ENCODE measurements at places on chromosomes 3 and 15.
A peak's percentile ranks its signal among the peaks of the same experiment; 100 is the strongest.

GRCh38 chr3:141108039-141108438 lies 56.9 kb downstream of the SPSB4 start:
- no peak for DNase-seq

DNA sequence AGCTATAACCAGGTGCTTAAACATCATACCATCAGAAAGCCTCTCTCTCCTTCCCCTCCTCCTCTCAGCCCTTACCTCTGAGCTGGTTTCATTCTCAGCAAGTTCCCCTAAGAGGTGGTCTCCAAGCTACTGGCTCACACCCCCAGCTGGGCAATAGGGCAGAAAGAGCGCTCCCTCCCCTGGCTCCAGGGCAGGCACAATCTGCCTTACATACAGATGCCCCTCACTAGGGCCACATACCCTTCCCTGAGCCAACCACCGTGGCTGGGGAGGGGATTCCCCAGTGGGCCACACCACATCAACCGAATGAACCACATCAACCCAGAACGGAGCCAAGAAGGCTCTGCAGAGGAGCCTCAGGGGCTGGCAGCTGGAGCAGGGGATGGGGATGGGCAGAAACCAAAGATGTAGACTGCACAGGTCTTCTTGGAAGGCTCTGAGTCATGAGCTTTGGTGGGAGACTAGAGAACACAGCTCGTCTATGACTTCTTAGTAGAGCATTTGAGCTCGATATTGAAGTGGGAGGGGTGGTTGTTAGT lies 4.6 kb upstream of the FBLN2 start:
- DNase-seq = peak; percentile 52

DNA sequence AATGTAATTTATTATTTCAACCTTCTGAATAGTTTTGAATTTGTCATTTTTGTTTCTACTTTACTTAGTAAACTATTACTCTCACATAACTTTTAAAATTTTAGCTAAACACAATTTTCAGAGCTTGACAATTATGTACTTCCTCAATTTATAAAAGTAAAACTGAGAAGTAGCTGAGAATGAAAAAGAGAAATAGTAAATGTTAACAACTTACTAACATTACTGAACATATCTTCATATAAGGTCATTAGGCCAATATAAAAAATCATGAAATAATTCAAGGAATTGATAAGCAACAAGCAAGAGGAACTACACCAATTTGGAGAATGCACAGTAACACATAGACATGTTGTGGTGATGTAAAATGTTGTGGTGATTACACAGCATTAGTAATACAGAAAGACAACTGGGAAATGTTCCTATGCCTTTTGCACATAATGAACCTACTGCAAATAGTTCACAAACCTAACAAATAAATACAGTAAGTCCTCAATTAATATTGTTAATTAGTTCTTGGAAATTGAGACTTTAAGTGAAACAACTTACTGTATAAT lies 137.9 kb downstream of the CBLB start:
- no peak for DNase-seq

GRCh38 chr3:132983143-132983770 lies 54.9 kb upstream of the TMEM108 start:
- DNase-seq = no peak

- no peak for DNase-seq
Measured at GRCh38 chr3:40745381-40746106, 220.8 kb downstream of the ZNF621 start.

DNA sequence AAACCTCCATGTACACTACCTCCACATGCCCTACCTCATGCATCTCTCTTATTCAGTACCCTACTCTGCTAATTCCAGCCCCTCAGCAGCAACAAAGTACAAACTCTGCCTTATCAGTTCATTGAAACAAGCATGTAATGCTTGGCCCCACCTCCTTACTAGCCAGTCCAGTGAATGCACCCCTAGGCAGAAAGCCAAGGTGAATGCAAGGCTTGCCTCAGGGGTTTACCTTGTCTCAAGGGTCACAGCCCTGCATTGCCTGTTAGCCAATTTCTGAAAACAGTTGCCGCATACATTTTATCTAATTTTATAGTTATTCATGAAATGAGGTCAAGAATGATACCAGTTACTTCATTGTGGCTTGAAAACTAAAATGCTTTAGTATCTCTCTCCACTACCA lies 576.4 kb downstream of the FHIT start:
- no peak for DNase-seq

GRCh38 chr3:160703974-160704373 lies 27.0 kb downstream of the ARL14 start:
- DNase-seq = no peak

DNA sequence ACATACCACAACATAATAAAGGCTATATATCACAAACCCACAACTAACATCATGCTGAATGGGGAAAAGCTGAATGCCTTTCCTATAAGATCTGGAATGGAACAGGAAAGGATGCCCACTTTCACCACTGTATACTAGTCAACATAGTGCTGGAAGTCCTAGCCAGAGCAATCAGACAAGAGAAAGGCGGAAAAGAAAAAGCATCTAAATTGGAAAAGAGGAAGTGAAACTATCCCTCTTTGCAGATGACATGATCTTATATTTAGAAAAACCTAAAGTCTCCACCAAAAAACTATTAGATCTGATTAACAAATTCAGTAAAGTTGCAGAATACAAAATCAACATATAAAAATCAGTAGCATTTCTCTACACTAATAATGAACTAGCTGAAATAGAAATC lies 14.6 kb upstream of the PIK3CA start:
- no peak for DNase-seq

GRCh38 chr3:27345493-27345892 lies 23.7 kb downstream of the NEK10 start:
- no peak for DNase-seq

DNA sequence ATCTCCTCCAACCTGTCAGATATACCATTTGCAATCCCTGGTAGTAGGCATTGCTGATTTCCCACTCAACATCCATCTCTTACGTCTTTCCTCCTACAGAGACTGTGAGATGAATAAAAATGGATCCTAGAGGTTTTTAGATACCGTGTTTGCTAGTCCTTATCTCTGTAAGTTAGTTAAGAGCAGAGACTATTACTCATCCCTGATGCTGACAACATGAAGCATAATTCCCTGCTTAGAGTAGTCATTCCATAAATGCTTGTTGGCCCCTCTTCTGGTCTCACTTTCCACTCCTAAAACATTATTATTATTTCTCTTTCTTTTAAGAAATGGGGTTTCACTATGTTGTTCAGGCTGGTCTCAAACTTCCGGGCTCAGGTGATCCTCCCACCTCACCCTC lies 136.2 kb downstream of the RTP4 start:
- no peak for DNase-seq

- no peak for DNase-seq
Measured at GRCh38 chr3:172844428-172844827, 93.9 kb downstream of the ECT2 start.

- DNase-seq = no peak
Measured at GRCh38 chr3:158702815-158703481, 29.3 kb downstream of the RARRES1 start.

GRCh38 chr15:47541562-47541961 lies 175.7 kb upstream of the SEMA6D start:
- no peak for DNase-seq

GRCh38 chr15:67358812-67359211 lies 104.2 kb downstream of the IQCH start:
- no peak for DNase-seq

DNA sequence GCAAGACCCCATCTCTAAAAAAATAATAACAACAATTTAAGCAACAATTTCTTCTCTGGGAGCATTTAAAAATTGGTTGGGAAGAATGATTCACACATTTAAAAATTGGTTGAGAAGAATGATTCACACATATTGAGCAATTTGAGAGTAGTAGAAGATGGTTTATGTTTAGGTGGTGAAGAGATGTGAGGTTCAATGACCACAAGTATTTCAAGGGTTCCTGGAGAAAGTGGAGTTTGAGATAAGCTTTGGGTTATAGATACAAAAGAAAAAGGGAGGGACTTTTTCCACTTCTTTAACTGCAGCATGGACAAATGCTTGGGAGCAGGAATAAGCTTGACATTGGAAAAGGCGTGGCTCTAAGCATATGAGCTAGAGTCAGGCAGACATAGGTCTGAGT lies 145.7 kb upstream of the NPHP3 start:
- no peak for DNase-seq

GRCh38 chr15:89630260-89630659 lies 25.0 kb downstream of the KIF7 start:
- no peak for DNase-seq

DNA sequence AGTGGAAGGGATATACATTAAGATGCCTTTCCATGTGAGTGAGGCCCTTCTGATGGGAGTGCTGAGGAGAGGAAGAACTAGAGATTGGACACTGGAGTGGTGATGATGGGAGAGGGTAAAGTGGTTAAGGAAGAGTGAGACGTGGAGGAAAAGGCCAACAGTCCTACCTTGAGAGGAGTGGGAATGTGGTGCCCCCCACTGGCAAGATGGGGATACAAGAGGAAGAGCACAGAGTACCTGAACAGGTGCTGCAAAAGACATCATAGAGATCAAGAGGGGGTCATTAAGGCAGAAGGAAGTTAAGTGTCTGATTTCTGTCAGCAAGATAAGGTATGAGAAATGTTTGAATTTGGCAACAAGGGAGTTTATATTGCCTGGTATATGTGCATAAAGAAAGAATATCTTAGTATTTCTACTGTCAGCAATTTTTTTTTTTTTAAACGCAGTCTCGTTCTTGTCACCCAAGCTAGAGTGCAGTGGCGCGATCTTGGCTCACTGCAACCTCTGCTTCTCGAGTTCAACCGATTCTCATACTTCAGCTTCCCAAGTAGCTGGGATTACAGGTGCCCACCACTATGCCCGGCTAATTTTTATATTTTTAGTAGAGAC lies 34.0 kb downstream of the ARIH2 start:
- peak; percentile 59 for DNase-seq

DNA sequence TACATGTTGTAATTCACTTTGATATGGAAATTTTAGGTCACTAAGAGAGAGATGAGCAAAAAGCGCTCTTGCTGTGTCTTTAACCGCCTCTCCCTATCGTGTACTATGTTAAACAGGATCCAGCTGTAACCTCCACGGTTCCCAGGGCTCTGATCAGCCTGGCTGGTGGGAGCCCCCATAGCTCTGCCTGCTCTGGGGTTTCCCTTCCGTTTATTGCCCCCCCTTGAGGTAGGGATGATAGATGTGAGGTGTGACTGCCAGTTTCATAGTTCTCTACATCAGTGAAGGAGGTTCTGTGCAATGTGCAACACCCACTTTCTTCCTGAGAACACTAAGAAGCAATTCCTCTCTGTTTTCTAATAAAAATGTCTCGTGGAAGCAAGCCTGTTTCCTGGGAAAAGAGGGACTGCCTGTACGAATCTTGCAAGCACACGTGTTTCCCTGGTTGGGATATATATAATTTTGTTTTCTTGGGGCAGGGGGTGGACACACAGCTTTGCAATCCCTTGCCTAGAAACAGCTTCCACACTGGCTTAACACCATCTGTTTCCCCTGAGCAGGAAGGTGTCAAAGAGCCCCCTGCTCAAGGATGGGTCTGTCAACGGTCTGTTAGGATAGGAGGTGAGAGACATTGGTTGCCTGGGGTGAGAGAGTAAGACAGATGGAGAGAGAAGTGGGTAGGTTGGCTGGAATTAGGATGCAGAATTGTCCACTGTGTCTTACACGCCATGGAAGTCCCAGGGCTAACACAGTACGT lies 23.8 kb downstream of the CORO2B start:
- no peak for DNase-seq

DNA sequence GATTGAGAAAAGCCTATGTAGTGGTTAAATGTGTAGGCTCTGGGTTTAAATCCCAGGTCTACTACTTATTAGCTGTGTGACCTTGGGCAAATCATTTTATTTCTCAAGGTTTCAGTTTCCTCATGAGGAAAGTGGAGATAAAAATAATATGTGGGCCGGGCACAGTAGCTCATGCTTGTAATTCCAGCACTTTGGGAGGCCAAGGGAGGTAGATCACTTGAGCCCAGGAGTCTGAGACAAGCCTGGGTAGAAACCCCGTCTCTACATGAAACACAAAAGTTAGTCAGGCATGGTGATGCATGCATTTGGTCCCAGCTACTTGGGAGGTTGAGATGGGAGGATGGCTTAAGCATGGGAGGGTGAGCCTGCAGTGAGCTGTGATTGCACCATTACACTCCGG lies 8.4 kb downstream of the SEMA5B start:
- DNase-seq = no peak

DNA sequence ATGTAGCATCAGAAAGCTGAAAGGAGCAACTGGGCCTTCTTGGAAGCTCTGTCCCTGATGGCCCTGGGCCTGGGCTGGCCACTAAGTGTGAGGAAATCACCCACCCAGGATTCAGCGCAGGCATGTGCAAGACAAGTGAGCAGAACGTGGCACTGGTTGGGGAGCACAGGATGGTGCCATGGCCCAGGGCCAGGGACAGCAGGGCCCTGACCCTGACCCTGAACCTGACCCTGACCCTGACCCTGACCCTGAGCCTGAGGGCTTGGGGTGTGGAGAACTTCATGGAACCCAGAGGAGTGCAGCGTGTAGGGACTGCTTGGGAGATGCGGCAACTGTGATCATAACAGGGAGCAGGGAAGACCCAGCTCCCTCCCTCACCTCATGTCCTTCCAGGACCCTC lies 5.9 kb upstream of the ALDH1L1 start:
- DNase-seq = no peak

DNA sequence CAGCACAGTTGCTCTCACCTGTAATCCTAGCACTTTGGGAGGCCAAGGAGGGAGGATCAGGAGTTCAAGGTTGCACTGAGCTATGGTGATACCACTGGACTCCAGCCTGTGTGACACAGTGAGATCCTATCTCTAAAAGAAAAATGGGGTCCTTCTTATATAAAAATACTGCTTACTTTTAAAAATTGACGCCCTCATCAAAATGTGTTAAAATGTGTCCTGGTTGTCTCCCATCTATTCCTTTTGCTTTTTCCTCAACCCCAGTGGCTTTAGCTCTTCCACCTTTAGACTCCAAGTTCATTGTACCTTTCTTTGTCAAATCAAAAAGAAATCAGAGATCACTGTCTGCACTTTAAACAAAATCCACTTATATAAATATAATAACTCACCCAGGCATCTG lies 60.3 kb upstream of the GPD1L start:
- no peak for DNase-seq

DNA sequence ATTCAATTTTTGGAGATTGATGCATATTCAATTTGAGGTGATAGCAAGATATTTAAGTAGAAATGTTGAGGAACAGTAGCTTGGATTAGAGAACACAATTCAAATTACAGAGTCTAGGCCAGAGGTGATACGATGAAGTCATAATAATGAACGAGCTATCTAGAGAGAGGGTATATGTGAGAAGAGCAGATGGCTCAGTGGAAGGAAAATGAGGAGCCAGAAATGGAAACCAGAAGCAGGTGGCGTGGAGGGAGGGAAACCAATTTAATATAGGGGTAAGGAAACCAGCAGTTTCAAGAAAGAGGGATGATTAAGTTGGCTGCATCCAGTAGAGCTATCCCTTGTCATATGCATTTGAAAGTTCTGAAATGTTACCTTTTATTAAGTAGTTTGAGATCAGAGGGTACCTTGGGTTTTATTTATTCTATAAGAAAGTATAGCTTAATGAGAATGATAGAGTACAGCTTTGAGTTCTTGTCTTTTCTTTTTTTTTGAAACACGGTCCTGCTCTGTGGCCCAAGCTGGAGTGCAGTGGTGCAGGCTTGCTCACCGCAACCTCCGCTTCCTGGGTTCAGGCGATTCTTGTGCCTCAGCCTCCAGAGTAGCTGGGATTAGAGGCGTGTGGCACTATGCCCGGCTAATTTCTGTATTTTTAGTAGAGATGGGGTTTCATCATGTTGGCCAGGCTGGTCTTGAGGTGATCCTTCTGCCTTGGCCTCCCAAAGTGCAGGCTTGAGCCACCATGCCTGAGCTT lies 22.1 kb downstream of the NCK1 start:
- no peak for DNase-seq
